Skeletal muscle cell (primary cell): ENCODE measurements at places on chromosomes 5 and 9.

DNA sequence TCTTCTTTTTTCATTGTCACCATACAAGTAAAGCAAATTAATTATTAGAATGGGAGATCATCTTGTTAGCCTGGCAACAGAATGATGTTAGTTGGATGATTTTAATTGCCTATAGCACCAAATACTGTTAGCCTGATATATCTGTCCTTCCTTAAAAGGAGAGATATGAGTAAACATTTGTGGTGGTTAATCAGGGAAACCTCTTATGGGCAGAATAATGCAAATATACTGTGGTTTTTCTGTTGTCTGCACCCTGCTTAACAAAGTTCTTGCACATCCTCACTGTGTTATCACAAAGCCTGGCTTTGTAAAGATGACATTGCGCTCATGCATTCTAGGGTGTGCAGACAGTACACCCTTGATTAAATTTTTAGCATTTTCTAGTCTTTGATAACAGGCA is 254.9 kb upstream of the SMC2 start:
- no peak for DNase-seq

DNA sequence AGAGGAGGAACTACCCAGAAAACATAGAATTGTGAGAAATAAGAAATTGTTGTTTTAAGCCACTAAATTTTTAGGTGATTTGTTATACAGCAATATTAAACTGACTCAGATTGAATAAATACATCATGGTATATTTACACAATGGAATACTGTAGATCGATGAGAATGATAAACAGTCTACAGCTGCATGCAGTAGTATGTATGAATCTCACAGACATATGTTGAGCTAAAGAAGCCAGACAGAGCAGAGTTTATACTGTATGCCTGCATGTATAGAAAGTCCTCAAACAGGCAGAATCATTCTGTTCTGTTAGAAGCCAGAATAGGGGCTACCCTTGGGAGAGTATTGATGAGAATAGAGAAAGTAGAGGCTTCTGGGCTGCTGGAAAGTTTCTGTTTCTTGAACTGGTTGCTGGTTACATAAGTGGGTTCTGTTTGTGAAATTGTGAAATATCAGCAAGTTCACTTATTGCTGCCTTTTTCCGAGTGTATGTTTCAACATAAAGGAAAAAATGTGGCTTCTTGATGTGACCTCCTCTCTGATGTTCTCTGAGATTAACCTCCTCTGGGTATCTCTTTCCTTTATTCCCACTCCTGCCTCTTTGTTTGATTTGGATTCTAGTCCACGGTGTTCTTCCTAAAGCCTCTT is 9.6 kb downstream of the KIAA1958 start:
- no peak for DNase-seq

- DNase-seq = peak; percentile 30
These were observed 138.7 kb upstream of the GRHPR start for GRCh38 chr9:37283730-37284325.

DNA sequence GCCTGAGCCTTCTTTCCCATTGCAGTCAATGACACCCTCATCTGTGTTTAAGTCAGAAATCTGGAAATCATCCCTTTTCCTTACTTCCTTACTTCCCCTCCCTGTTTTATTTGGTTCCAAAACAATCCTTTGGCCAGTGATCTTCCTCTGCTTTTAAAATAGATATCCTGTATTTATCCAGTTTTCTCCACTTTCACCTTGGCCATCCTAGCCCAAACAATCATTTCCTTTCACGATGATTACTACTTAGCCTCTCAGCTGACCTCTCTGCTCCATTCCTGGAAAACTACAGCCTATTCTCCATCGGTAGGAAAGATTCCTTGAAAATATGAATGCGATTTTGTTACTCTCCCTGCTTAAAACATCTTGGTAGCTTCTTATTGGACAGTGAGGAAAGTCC is 565.4 kb downstream of the TLR4 start:
- no peak for DNase-seq

- DNase-seq = no peak
These were observed 8.6 kb downstream of the GCNT4 start for GRCh38 chr5:75043633-75044264.

GRCh38 chr5:55993013-55993412 is 1.8 kb downstream of the IL6ST start:
- DNase-seq = no peak

DNA sequence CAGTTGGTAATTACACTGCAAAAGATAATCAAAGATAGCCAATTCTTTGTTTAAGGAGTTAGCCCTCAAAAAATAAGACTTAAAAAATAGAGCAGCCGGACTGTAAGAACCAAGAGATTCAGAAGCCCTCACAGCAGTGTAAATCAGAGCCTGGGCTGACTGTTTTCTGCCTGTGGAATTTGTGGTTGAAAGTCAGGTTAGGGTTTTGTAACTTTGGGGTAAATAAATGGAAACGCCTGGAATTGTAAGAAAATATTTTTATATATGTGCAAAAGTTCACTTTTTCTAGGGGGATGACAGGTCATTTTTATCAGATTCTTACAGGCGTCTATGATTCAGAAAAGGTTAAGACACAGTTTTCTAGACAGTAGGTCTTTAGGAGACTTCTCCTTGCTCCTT is 35.6 kb downstream of the KLHL3 start:
- DNase-seq = no peak

DNA sequence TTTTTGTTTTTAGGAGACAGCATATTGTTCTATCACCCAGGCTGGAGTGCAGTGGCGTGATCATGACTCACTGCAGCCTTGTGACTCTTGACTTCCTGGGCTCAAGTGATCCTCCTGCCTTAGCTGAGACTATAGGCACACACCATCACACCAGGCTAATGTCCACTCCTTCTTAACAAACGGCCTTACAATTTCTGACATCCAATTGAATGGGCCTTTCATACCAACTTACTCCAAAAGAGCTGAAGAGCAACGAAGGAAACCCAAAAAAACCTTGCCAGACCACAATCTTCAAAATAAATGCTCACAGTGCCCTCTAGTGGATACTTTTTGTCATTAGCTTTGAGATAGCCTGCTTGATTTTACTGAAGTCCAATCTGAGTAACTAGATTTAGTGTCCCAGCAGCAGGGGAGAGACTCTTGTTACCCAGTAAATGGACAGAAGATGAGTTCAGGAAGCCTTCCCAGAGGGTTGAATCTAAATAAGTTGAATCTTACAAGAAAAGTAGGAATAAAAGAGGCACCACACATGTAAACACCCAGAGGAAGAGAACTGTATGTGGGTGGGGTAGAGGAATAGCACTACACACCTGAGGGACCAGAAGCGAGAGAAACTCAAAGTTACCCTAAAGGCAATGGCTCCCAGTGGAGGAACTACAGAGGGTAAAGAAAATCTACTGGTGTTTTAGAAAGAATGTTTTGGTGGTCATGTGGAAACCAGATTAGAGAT is 9.3 kb downstream of the ZNF622 start:
- no peak for DNase-seq
